Hindlimb muscle (tissue), 1 donor: ENCODE measurements at places on chromosomes 12 and 14. TPM values are rescaled to one million over a fixed set of nuclear protein-coding genes. Genes with fewer than 3 reads are reported as not detected.

The PHC1 gene
- polyA plus RNA-seq: 39.2 TPM

The DLST gene
- 75.8 TPM for polyA plus RNA-seq

The SLC17A8 gene
- 0.19 TPM for polyA plus RNA-seq

The ARHGEF40 gene
- polyA plus RNA-seq: 65.6 TPM

GRCh38 chr14:89394972-89395371 lies 22.1 kb downstream of the FOXN3 start:
- DNase-seq: no peak

- no peak for DNase-seq
Observed at GRCh38 chr12:34108405-34108803, 86.1 kb downstream of the ALG10 start.

DNA sequence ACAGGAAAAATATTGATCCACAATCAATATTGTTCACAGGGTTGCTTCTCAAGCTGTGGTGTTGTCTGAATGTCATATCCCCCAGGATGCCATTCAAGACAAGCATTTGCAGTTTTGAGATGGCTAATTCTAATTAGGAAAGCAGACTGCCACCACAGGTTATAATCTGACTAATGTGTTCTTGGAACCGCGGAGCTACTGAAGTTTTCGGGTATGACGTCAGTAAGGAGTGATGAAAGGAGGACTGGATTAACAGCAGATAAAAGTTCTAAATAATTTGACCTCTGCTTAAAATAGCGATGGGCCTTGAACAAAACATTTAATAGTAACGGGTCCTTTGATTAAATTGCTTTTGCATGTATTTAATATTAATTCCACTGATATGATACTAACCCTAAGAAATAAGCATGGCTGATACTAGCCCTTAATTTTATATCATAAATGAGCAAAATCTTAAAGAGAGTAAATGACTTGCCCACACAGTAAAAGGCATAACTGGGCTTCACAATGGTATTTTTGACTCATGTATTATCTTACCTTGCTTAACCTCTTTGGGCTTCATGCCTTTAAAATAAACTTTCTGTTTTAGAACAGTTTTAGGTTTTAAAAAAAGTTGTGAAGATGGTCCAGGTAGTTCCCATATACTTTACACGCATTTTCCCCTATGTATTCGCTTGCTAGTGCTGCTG lies 50.3 kb downstream of the TSHR start:
- no peak for DNase-seq

DNA sequence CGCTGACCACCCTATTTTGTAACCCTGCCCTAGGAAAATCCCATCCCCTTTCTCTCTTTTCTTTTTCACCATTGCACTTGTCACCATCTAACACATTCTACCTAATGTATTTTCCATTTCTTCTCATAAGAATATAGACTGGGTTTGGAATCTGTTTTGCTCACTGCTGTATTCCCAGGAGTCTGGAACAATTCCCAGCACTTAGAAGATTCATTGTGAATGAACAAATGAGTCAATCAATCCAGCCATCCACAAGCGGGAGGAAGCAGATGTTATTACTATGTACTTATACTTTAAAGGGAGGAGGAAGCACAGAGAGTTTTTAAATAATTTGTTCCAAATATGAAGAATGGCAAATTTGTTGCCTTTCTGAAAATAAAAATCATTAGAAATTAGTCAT lies 142.1 kb downstream of the KIF21A start:
- no peak for DNase-seq

- no peak for DNase-seq
Observed at GRCh38 chr12:104371043-104371870, 67.7 kb downstream of the EID3 start.

- no peak for DNase-seq
Observed at GRCh38 chr12:76311796-76312195, 36.4 kb downstream of the BBS10 start.

DNA sequence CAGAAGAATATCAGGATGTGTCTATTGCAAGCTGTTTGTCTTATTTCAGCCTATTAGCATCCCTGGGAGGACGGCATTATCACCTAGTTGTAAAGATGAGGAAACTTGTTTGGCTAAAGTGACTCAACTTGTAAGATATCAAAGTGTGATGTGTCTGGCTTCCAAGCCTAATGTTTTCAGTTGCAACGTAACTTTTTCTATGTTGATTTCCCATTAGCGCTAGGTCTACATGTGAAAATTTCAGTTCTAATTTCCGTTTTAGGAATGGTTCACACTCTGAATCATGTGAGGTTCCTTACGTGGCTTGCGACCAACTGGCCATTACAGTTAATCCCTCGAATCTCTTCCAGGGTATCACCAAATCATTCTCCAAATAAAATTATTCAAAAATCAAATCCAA lies 58.0 kb downstream of the LLPH start:
- DNase-seq: no peak

DNA sequence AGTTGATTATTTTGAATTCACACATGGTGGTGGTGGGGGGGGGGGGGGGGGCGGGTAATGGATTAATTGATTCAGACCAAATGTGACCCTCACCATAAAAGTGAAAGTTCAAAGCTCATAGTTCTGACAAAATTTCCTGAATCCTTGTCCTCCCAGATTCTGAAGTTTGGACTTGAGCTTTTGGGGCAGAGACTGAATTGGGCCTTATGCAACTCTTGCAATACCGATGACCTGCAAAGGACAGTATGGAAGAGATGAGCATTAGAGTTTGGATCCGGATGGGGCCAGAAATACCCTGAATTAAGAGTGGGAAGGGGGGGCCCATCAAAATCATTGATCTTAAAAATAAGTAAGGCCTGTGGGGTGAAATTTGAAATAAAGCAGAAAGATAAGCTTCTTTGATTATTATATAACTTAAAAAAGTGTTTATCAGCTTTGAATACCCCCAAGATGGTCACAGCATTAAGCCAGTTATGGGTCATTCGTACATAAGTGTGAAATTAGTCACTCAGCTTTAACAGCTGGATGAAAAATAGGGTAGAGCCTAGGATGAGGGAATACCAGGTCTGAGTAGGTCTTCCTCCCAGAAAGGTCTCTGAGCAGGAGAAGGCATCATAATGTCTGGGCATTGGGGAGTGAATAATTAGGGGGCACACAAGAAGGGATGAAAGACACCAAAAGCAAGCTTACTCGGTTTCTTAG lies 2.1 kb upstream of the PYGL start:
- no peak for DNase-seq

DNA sequence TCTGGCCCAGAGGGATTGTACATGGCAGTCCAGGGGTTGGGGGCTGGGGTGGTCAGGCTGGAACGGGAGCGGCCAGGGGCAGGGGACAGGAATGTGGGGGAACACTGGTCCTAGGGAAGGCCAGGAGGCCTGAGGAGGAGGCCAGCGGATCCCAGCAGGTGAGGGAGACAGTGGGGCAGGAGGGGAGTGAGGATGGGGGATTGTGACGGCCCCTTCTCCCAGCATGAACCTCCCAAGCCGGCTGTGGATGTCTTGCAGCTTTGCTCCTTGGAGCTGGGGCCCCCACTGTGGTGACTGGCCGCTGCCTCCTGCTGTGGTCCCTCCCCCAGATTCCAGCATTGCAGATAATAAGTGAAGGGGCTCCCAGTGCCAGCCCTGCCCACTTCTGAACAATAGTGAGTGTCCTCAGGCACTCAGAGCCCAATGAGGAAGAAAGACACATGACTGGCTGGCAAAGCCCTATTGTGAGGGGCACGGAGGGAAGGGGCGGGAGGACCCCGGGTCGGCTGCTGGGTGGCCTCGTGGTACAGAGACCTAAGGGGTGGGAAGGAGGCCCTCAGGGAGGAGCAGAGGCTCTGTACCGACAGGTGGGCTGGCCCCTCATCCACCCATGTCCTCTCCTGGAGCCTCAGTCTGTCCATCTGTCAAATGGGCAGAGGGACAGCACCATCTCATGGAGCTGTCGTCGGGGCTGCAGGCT lies 215.0 kb downstream of the KIF26A start:
- no peak for DNase-seq

DNA sequence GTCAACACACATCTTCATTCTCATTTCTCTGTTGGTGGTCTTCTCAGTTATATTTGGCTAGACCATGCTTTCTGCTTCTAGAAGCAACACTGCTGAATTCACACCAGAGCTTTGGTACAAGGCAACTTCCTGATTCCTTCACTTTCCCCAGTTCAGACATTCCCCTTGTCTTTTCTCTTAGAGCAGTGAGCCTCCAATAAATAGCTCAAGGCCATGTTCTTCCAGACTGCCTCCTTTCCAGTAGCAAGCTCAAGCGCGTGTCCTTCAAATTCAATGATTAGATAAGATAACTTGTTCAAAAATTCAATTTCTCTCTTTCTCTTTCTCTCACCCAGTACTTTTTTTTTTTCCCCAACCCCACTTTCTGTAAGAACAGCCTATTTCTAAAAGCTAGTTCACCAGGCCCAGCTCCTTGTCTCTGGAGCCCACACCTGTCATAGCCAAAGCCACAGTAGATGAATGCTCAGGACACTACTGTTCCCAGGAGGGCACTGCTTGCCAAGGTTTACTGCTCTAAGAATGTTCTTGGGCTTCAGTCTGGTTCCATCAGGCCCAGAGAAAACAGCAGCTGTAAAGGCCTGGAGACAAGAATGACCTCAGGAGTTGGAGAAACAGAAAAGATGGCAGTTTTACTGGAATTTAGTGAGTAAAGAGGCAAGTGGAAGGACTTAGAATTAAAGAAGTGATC lies 17.7 kb downstream of the TBK1 start:
- DNase-seq: no peak
